Stimulated activated CD8-positive, alpha-beta memory T cell treated with anti-CD3 and anti-CD28 coated beads, Interleukin-7, amount 100 ng/mL, for 48 hours (primary cell): ENCODE measurements at places on chromosomes 11 and 22.

DNA sequence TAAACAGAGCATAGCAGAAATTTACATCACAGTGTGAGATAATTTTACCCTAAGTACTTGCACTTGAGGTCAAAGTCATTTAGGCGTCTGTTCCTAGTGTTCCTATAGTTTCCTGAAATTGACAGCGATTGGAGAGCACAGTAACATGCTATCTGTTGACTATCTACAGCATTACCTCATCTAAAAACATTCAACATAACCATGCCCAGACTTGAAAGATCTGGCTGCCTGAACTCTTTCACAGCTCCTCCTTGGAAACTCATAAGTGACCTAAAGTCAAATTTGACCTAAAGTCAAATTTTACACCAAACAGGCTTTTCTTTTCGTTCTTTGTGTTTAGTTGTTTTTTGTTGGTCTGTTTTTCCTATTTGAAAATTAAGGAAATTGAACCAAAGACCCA lies 233.8 kb upstream of the UBASH3B start:
- no peak for DNase-seq

- DNase-seq = no peak
Observed at GRCh38 chr11:106424111-106424510, 346.6 kb downstream of the AASDHPPT start.

- no peak for DNase-seq
Observed at GRCh38 chr22:28989484-28989883, 72.1 kb downstream of the C22orf31 start.

GRCh38 chr11:126297004-126297403 lies 6.9 kb upstream of the DCPS start:
- DNase-seq = no peak

DNA sequence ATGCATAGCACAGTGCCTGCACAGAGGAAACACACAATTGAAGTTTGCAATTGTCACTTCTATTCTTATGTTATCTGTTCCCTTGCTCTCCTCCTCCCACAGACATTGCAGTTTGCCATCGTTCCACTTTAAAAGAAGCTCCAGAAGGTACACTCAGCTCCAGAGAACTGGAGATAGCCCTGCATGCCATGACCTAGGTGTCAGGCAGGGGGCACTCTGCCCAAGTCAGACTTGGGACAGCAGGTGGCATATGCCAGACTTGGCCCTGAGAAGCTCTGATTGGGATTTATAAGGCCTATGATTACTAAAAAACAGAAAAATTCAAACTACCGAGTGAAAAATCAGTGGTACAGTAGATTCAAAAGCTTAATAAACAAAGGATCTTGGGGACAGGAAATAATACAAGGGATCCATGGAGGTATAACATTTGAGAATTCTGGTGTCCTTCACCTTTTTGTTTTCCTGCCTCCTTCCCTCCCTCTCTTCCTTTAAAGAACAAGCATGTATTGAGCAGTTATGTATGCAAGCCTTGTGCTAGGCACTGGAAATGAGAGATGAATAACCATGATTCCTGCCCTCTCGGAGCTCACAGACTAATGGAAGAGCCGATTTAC lies 40.0 kb downstream of the TENM4 start:
- no peak for DNase-seq

DNA sequence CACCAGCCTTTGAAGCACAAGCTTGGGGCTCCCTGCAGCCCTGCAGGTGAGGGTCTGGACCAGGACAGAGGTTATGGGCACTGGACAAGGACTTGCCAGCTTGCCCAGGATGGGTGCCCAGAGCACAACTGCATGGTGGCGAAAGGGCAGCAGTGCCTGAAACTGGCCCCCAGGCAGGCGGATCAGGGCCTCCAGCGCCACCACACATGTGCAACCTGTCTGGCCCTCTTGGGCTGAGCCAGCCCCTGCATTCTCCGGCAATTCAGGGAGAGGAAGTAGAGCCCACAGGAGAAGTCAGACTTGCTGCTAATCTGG lies 18.8 kb downstream of the MB start:
- no peak for DNase-seq

DNA sequence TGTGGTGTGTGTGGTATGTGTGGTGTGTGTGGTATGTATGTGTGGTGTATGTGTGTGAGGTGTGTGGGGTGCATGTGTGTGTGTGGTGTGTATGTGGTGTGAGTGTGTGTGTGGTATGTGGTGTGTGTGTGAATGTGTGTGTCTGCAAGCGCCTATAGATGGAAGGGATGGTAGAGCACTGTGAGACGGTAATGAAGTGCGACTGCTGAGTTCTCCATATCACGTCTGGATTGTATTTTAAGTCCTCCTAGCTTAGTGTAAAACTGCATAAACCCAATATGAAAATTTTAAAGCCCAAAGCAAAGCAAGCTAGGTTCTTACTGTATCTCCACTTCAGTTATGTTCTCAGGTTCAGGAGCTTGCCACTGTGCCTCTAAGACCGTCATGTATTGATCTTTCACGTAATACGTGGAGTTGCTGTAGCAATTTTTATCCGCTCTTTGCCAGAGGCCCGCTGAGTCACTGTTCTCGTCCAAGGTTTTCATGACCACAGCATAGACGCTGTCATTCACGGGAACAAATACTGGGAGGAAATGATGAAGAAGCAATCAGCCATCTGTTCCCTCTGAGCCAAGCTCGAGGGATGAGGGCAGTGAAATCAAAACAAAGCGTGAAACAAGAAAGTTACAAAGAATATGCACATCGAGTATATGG lies 5.5 kb downstream of the PLET1 start:
- no peak for DNase-seq

- DNase-seq = no peak
Observed at GRCh38 chr11:34308913-34309585, 48.8 kb downstream of the ABTB2 start.

- DNase-seq = no peak
Observed at GRCh38 chr22:34765115-34765514, 300.8 kb upstream of the ISX start.

GRCh38 chr11:12319461-12319951 lies 57.9 kb upstream of the PARVA start:
- DNase-seq = no peak

DNA sequence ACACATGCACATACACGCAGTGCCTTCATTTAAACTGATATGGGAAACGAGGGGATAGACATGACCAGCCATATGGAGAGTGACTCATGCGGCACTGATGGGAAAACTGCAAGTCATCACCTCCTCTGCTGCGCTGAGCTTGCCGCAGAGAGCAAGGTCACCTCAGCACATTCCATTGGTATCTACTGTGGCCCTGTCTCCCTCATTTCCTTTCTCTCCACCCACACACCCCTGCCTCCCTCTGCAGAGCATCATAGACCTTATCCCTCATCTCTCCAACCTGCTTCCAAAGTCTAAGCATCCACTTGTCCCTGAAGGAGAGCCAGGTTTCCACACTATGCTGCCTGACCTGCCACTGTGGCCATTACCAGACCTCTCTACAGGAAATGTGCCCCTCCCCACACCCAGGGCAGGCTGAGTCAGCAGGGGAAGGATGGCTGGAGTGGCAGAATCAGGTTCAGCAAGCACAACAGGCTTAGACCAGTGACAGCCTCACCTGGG lies 116.9 kb upstream of the SNX19 start:
- DNase-seq = no peak

DNA sequence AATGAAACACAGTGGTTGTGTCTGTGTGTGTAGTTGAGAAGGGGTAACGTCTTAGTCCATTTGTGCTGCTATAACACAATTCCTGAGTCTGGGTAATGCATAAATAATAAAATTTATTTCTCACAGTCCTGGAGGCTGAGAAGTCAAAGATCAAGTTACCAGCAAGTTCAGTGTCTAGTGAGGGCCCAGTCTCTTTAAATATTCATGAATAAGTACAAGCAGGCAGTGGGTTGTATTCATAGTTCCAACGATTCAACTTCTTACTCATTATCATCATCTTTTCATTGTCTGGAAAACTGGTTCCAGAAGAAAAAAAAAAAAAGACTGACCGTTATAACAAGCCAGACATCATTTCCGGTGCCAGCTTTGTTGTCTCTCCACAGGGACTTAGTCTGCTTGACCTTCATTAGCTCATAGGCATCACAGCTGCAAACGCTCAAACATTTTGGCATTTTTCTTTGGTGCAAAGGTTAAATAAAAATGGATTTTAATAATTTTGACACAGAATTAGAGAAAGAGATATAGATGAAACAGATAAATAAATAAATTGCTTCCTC lies 1297.5 kb downstream of the LRRC4C start:
- no peak for DNase-seq

DNA sequence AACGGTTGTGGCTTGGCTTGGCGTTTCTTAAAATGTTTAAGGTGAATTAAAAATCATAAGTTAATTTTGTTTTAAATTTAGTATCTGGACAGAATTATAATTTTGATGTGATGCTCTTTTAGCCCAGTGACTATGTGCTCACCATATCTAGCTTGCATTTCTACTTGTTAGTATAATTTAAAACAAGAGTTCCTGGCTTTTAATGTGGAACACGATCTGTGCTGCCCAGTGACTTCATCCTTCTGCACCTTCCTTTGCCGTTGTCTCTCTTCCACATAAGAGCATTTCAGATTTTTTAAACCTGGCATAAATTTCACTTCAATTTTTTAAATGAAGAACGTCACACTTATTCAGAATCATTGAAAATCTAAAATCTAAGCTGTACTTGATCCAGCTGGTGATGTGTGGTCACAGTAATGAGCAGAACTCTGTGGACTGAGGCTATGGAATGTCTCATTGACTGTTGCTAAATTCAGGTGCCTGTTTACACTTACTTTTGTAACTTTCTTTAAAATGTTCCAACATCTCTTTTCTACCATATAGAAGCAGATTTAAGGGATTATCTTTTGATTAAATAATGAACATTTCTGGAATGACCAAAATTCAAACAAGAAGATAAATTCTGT lies 75.4 kb upstream of the ADSL start:
- no peak for DNase-seq

DNA sequence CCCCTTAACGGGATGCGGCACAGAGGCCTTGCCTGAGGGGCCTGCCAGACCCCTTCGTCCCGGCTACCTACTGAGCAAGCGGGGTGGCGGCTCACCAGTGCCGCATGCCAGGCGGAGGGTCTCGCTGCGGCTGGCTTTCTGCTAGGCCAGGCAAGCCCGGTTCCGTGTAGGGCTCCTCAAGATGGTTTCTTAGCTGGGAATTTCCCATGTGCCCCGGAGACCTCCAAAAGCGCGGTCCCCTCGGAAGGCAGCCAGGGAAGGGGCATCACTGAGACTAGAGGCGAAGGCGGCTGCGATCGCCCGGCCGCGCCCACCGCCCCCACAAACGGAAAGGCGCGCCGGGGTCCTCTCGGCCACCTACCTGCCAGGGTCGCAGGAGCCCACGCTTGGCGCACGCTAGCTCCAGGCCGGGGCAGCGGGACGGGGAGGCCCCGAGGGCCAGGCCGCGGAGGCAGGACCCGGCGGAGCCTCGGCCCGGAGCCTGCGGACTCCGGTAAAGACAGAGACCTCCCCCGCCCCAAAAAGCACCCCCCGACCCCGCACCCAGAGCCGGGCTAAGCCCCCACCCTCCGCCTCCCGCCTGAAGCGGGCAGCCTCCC lies 23.8 kb downstream of the MICAL3 start:
- no peak for DNase-seq

DNA sequence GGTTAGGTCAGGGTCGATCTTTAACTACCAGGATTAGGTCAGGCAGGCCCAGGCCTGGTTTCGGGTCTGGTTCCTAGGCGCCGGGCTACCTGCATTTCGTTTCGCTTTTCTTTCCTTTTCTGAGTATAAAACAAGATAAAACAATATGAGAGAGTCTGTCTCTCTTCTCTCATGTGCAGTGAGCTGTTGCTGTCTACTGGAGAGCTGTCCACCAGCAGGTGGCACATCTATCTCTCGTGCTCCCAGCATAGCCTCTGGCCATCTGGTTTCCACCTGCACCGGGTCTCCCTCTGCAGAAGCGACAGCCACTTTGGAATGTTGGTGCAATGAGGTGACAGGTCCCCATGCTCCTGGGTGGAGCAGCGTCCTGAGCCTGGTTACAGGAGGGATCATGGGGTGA lies 27.6 kb downstream of the RIBC2 start:
- DNase-seq = no peak

DNA sequence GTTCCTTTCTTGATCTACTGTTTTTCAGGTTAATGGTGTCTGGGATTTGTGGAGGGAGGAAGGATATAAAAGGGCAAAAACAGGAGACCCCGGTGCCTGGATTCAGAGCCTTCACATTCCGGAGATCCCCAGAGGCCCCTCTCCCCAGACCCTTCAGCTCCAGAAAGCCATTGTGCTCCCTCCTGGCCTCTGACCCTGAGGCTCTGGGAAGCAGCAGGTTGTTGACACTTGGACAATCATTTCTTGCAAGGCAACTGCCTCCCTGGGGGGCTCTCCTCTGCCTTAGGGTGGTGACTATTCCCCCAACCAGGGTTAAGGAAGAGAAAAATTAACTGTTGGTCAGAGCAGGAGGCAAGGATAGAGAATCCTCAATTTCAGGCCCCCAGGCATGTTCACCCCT lies 86.9 kb upstream of the NNMT start:
- DNase-seq = no peak

DNA sequence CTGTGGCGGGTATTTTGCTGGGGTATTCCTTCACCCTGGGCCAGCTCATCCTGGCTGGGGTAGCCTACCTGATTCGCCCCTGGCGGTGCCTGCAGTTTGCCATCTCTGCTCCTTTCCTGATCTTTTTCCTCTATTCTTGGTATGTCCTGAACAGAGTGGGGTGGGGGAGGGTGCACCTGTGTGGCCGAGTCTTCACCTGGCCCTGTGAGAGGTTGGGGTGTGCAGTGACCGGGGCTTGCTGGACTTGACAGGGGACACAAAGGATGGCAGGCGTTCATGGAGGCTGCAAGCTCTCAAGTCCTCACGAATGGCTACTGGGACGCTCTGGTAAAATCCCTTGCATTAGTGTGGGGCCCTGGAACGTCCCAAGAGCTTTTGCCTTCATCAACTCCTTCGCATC lies 39.3 kb downstream of the CAPN1 start:
- DNase-seq = no peak

DNA sequence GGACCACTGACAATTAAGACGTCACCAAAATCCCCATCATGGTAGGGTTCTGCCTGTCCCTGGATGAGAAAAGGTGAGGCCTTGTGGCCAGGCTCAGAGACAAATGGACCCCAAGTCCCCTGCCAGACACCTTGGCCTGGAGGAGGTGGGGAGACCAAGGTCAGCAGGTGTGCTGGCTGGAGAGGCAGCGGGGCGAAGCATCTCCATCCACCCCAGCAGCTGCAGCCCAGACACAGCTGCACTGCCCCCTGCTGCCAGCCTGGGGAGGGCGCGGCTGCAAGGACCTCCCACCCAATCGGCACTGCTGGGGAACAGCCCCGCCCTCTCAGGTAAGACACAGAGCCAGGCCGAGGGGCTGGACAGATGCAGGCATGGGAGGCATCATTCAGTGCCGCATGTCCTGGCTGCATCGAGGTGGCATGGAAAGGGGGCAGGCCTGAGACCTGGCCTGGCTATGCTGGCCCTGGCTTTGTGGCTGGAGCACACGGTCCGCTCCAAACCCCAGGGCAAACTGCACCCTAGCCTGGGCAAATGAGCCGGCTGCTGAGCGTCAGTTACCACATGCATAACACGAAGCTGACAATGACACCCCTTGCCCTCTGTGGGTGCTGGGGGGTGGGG lies 12.2 kb upstream of the MFNG start:
- DNase-seq = peak; percentile 55
